Substantia nigra (tissue), 51 donors: ENCODE measurements at places on chromosomes 5 and 9.

GRCh38 chr9:95666785-95667155, 150.0 kb upstream of the PTCH1 start:
- DNase-seq, result no peak

GRCh38 chr9:108105885-108106284, 616.3 kb upstream of the KLF4 start:
- DNase-seq, result no peak

DNA sequence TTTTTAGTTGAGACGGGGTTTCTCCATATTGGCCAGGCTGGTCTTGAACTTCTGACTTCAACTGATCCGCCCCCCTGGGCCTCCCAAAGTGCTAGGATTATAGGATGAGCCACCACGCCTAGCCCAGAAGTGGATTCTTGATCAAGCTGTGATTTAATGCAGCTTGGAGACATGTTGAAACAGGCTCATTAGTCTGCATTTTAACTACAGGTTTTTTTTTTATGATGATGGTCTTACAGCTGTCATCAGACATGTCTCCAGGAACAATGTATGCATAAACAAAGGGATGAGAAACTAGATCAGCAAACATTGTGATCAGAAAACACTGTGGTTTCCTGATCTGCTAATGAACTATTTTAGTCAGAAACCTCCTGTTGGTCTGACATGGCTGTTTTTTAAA, 30.0 kb upstream of the PLPP1 start:
- no peak for DNase-seq

GRCh38 chr5:178333821-178334481, 101.3 kb upstream of the PHYKPL start:
- no peak for DNase-seq

- peak; percentile 72 for DNase-seq
Observed at GRCh38 chr9:36566813-36567221, 5.9 kb upstream of the MELK start.

GRCh38 chr9:128153947-128154695, 4.9 kb downstream of the LCN2 start:
- no peak for DNase-seq

DNA sequence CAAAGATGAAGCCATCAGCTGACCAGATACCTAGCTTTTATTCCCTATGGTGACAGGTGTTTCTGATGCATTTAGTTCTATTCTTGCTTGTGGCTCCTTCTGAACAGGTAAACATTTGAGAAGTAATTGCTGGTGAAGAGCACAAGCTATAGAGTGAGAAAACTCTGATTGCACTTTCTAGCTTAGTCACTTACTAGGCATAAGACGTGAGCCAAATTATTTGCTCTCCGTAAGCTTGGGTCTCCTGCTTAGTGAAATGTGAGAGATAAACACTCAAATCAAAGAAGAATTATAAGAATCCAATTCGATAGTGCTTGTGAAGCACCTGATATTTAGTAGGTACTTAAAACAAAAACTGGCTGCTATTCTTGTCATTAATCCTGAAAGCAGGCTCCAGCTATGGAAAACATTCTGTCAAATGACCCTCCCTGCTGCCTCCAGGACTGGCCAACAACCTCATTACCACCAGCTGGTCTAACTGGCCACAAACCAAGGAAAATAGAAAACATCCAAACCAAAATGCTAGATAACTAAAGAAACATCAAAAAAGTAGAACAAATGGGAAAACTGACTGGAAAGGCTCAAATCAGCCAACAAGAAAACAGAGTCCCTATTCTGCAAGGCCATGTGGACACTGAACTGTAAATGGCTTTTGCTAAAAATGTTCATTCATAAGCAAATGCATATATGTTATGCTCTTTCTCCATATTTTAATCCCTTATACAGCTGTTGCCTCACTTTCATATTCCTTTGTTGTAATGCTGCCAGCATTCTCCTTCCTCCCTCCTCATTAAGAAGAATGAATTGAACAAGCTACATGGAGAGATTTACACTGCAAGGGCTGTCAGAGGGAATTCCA, 616.1 kb downstream of the DTWD2 start:
- no peak for DNase-seq

- no peak for DNase-seq
Observed at GRCh38 chr9:10706788-10707187, 94.0 kb upstream of the PTPRD start.

GRCh38 chr5:59487772-59488729, 405.5 kb downstream of the PDE4D start:
- peak; percentile 7 for DNase-seq

DNA sequence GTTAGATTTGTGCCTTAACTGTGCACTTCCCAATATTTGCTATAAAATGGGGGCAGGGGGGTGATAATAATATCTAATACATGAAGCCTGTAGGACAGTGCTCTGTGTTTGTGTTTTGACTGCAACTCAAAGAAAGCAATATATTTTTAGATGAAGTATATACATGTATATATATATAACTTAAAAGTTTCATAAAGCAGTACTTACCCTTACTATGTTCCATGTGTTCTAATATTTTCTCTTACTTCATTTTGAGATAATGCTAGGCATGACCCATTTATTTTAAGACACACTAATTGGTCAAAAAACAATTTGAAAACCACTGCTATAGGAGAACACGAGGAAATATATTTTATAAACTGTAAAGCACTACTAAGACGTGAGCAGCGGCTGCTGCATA, 2.4 kb downstream of the TRIM52 start:
- DNase-seq, result no peak

- no peak for DNase-seq
Observed at GRCh38 chr5:170860818-170861666, 776 bp upstream of the RANBP17 start.
